ENCODE measurements at places on chromosomes 3 and 15.

DNA sequence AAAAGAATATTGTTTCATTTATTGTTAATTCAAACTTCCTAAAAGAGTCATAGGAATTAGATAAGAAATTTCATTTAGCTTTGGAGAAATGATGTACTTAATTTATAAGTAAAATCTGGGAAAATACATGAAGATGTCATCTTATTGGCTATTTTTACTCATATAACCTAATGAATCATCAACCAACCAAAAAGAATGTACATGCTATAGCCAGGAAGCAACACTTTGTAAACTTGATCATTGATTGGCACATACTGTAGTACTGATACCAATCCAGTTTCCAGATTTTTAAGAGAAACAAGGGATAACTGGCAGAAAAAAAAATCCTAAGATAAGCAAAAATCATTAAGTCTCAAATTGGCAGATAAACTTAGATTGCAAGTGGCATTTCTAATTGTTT lies 207.9 kb upstream of the CDIN1 start:
- no peak for DNase-seq

DNA sequence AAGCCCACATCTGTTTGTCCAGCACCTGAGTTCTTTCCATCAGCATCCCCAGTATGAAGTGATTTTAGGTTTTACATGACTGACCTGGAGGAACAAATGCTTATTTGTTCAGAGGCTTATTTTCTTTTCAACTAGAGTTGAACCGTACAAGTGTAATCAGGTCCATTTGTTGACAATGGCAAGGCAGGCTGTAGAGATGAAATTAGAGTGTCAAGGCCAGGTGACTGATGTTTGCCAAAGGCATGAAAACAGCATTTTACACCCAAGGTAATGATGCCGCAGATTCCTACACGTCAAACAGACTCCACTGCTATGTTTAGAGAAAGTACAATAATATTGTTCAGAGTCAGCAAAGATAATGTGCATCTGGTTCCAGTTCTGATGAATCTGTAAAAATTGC lies 96.5 kb downstream of the KCNAB1 start:
- DNase-seq = no peak

DNA sequence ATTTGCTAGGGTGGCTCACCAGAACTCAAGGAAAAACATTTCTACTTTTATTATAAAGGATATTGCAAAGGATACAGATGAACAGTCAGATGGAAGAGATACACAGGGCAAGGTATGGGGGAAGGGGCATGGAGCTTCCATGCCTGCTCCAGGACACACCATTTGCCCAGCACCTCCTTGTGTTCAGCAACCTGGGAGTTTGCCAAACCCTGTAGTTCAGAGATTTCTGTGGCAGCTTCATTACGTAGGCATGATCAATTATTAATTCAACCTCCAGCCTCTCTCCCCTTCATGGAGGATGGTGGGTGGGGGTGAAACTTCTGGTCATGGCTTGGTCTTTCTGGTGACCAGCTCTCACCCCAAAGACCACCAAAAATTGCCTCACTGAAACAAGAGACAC lies 353.9 kb upstream of the THBS1 start:
- DNase-seq = no peak

GRCh38 chr3:156862338-156862737 lies 36.2 kb downstream of the LEKR1 start:
- DNase-seq = no peak

DNA sequence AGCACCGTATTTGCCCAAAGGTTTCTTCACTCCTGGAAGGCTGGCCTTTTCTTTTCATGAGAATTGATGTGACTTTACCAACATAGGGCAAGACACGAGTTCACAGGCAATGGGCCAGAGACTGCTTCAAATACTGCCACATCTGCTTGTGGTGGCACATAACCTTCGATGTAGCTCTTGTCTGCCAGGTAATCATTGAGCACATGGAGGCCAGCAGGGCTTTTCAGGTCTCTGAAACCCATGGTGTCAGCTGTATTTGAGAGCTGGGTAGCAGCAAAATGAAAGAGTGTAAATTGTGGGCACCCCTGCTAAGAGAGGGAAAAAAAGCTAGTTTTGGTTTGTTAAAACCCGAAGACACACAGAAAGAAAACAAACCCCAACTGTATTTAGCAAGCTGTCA lies 200.7 kb downstream of the NAALADL2 start:
- DNase-seq = no peak

Data from glomerular endothelial cell (primary cell).